RKO (cell line): ENCODE measurements at places on chromosomes 16 and 17.

- DNase-seq: no peak
Observed at GRCh38 chr17:81285179-81285878, 9.8 kb downstream of the SLC38A10 start.

- DNase-seq: no peak
Observed at GRCh38 chr16:22813948-22814710, at the start of gene HS3ST2. Gene HS3ST2, plus strand, starts transcription at chr16:22814162. Its CDS starts 449 bp downstream, at chr16:22814611.

GRCh38 chr17:7538891-7539545 lies 9.8 kb upstream of the TNFSF12 start:
- no peak for DNase-seq

DNA sequence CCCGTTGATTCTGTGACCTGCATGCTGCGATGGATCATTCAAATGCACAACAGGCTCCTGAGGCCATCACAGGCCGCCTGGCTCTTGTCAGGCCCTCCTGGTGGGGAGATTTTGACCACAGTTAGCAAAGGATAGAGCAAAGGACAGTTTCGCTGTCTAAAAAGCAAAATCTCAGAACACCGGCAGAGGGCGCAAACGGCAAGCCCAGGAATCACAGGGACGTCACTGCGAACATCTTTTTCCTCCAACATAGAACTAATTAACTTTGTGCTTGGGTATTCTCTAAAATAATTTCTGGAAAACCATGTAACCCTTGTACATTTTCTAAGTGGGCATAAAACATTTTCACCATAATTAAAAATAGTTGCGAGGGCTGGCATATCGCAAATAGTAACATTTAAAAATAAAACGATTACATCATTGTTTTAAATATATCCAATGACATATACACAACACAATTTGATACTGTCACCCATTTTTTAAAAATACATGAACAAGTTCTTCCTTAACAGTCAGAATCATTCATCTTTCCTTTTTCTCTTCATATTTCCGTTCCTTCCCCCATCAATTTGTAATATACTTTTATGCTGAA lies 19.7 kb upstream of the SLC47A1 start:
- peak; percentile 77 for DNase-seq

DNA sequence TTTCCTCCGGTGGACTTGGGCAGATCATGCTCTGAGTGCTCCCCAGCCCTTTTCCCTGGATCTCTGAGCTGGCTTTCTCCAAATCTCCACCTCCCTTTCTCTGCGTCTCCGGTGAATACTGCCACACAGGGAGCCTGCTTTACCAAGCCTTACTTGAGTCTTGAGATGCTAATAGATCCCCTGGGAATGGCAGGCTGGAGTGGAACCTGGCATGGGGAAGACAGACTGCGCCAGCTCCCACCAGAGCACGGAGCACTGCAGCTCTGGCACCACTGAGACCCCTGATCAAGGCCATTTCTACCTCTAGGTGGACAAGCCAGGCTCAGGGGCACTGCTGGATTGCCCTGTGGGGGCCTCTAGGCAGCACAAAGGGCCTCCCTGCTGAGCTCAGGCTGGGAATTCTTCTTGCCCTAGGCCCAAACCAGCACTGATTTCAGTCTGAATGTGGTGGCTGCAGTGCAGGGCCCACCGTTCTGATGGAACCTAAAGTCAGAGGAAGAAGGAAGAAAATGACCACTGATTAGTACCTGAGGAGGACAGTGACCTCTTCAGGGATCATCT lies 74.3 kb upstream of the CRHR1 start:
- no peak for DNase-seq
